ENCODE measurements at places on chromosomes 2 and 18.

DNA sequence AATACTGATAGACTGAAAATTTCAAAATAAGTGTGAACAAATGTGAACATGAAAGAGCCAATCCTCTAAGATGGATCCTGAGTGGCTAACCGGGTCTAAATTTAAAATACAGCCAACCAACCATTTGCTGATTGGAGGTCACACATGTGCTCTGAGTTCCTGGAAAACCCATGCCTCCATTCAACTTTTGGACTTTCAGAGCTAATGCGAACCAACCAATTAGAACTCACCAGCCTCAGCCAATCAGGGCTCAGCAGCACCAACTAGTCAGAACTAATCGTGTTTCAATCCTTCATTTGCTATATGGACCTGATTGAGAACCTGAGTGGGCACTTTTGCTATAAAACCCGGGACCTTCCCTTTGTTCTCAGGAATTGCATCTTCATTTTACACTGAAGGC lies 111.5 kb downstream of the MEP1B start:
- DNase-seq = no peak

GRCh38 chr18:25422230-25422629 lies 70.3 kb upstream of the ZNF521 start:
- DNase-seq = no peak

- DNase-seq = no peak
Measured at GRCh38 chr2:23621616-23622015, 236.6 kb downstream of the KLHL29 start.

GRCh38 chr2:122627388-122627787 lies 871.9 kb downstream of the TSN start:
- no peak for DNase-seq

GRCh38 chr2:38672445-38673391 lies 6.8 kb downstream of the GALM start:
- DNase-seq = no peak

- DNase-seq = no peak
Measured at GRCh38 chr2:164705412-164706167, 84.3 kb upstream of the GRB14 start.

DNA sequence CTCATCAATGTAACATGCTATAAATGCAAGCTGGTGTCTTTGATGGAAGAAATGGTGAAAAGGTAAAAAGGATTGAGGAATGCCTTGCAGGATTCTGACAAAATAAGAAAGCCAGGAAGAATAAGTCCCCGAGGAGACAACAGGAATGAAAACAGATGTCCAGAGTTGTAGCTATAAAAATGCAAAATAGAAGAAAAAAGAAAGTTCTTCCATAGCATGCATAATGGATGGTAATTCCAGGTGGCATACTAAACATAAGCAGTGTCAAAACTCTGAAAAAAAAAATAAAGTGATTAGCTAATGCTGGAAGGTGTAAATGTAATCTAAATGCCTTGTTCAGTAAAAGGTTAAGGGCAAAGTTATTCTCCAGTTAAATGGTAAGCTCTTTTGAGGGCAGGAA lies 225.9 kb upstream of the CHST9 start:
- no peak for DNase-seq

DNA sequence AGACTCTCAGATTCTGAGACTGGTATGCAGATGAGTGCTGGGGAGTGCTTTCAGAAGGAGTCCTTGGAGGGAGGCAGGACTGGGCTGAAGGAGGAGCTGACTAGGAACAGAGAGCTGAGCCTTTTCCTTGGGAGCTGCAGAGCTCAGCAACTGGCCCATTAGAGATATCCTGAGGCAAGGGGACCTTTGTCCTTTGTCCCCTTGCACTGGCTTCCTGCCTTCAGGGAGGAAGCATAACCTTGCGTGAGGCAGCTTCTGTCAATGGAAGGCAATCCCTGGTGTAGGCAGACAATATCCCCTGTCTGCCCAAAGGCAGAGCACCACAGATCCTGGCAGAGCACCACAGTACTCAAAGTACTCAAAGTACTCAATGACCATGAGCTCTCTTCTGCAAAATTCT lies 375.3 kb downstream of the HRH4 start:
- no peak for DNase-seq

GRCh38 chr2:178859730-178860129 lies 52.5 kb upstream of the TTN start:
- no peak for DNase-seq

DNA sequence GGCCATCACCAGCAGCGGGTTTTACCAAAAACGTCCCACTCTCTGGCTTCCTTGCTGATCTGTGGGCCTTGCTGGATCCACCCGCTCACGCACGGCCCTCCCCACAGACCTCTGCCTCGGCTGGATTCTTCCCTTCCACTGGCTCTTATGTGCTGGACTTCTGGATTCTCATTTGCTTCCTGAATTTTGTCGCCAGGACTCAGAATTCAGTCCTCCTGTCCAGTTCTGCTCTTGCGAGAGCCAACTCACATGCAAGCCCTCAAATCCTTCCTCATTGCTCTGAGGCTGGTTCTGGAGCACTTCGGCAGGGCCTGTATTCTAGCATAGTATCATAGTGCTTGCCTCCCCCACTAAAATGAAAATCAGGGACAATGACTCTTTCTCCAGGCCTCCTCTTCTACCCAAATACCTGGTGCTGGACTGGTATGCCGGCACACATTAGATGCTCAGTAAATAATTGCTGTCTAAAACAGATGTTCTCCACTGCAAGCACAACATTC lies 115.5 kb downstream of the ATL2 start:
- DNase-seq = no peak

DNA sequence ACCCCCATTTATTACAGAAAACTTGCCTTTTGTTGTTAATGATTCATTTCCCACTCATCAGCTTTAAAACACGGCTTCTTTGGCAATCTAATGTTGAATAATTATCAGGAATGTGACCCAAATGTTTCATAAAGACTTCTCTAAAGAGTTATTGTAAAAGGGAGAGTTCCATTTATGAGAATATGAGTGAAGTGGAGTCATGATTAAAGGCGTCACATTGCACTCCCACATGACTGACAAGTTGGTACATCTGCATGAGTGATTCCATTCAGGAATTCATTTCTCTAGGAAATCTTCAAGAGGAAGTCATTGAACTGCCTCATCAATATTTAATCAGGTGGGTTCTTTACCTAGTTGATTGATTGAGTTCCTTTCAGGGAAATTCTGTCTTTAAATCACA lies 184.8 kb downstream of the LNPK start:
- no peak for DNase-seq

- no peak for DNase-seq
Measured at GRCh38 chr2:67272195-67272594, 124.9 kb upstream of the ETAA1 start.

GRCh38 chr2:173982918-173983317 lies 17.7 kb upstream of the SP3 start:
- DNase-seq = no peak

- no peak for DNase-seq
Measured at GRCh38 chr2:10317646-10318045, 14.9 kb downstream of the HPCAL1 start.

DNA sequence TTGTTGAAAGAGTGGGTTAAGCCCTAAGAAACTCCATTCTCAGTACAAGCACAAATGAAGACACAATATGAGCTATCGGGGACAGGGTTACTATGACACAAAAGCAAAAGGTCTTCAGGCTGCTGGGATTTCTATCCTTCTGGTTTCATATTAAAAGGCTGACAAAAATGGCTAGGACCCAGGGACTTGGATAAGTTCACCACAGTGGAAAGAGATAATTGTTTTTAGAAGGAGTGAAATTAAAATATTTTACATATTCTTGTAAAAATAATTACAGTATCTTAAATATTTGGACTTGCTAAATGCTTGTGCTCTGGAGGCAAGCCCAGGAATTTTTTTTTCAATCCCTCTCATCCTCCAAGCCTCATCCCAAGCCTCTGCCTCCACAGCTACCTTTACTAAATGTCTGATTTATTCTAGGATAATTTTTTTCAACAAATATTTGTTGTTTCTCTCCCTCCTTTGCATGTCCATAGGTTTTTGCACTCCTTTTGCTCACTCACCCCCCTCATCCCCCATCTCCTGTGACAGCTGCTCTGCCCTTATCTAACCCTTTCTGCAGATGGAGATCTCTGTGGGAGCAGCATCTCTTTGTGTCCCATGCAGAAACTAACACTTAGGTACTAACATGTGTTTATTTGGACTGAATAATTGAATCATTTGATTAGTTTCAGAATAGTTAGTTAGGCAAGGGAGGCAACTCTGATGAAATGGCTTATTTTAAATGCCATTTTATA lies 47.8 kb upstream of the NABP1 start:
- DNase-seq = no peak

- DNase-seq = no peak
Measured at GRCh38 chr2:28586867-28587266, 91.0 kb downstream of the PLB1 start.

GRCh38 chr2:174792309-174793025 lies 28.2 kb upstream of the CHRNA1 start:
- DNase-seq = no peak

DNA sequence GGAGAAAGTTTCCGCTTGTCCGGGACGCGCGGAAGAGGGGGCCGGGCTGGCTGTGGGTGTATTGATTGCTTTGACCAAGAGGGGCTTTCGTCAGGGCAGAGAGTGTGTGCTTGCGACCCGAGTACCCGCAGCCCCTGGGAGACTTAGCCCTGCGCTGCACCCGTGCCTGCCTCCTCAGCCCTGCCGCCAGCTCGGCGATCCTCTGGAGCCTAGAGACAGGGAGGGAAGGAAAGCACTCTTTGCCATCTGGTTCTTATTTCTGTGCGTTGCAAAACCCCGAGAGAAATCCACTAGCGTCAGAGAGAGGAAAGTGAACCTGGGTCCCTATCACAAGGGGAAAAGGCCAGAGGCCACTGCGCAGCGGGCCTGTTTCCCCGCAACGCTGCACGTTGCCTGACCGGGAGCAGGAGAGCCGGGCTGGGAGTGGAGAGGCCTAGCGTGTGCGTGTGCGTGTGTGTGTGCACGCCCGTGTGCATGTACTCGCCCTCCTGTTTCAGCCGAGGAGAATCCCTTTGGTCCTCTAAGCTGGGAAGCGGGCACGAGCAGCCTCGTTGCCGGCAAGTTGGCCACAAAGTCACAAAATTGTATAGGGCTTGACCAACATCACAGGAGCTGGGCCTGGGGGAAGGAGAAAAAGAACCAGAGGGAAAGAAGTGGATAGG lies 1.7 kb downstream of the SIX3 start:
- no peak for DNase-seq

Measured in stimulated activated CD8-positive, alpha-beta memory T cell treated with anti-CD3 and anti-CD28 coated beads, Interleukin-4, amount 100 ng/mL, for 1 hour (primary cell).